ENCODE measurements at places on chromosomes 6 and 20. TPM values are rescaled to one million over a fixed set of nuclear protein-coding genes. Genes with fewer than 3 reads are reported as not detected.

- no peak for DNase-seq
Measured at GRCh38 chr20:59718751-59719150, 114.4 kb downstream of the PHACTR3 start.

The LAMP5 gene
- not detected for polyA plus RNA-seq

The F13A1 gene
- not detected for polyA plus RNA-seq

GRCh38 chr20:16533502-16533901, 39.7 kb downstream of the KIF16B start:
- no peak for DNase-seq

GRCh38 chr6:28983838-28984237, 21.3 kb downstream of the ZNF311 start:
- no peak for DNase-seq

DNA sequence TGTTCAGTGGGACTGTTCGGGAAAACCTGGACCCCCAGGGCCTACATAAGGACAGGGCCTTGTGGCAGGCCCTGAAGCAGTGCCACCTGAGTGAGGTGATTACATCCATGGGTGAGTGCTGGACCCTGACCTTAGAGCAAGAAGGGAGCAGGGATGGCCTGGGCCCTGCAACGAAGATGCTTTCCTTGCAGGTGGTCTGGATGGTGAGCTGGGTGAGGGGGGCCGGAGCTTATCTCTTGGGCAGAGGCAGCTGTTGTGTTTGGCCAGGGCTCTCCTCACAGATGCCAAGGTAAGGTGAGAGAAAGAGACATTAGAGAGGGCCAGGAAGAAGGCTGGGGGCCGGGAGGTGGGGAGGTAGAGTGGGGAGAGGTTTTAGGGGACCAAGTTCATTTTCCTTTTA, 6.4 kb downstream of the DLK2 start:
- DNase-seq: no peak

DNA sequence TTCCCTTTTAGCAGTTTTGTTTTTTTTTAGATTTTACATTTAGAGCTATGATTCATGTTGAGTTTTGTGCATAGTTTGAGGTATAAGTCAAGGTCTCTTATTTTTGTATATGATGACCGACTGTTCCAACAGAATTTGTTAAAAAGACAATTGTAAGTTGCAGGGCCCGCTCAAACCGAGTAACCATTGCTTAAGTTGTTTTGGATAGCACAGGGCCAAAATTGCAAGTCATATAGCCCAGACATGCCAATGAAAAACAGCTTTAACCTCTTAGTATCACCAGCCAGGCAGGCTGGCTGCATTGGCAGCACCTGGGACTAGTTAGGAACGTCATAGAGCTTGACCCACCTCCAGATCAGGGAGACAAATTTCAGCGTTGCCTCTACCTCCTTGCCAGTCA, 47.3 kb downstream of the PFDN4 start:
- no peak for DNase-seq

GRCh38 chr6:82080767-82081166, 166.8 kb downstream of the IBTK start:
- no peak for DNase-seq

All from CD4-positive, CD25-positive, alpha-beta regulatory T cell (primary cell).